Stimulated activated CD8-positive, alpha-beta memory T cell treated with anti-CD3 and anti-CD28 coated beads, Interleukin-4, amount 100 ng/mL, for 48 hours (primary cell): ENCODE measurements at places on chromosomes 11 and 22.

- no peak for DNase-seq
Measured at GRCh38 chr11:93984936-93985335, 36.2 kb upstream of the HEPHL1 start.

- no peak for DNase-seq
Measured at GRCh38 chr22:44364751-44365130, 52.0 kb upstream of the SHISAL1 start.

GRCh38 chr11:14789879-14790484 lies 102.0 kb downstream of the CYP2R1 start:
- no peak for DNase-seq

DNA sequence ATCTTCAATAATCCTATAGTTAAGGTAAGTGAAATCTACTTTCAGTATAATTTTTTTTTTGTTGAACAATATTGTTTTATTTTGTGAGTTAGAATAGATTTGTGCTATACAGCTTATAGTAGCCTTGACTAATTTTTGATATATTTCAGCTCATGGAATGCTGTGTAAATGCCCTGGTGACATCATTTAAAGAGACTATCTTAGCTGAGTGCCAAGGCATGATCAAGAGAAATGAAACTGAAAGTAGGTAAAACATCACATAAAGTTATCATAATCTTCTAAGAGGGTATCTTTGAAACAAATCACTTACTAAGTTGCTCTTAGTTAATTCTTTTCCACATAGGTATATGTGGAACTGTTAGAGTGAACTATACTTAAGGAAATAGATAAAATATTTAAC lies 51.4 kb upstream of the ACAT1 start:
- DNase-seq = no peak

- no peak for DNase-seq
Measured at GRCh38 chr22:42769574-42770447, 49.1 kb upstream of the A4GALT start.

GRCh38 chr11:61540528-61540927 lies 32.0 kb downstream of the LRRC10B start:
- no peak for DNase-seq

DNA sequence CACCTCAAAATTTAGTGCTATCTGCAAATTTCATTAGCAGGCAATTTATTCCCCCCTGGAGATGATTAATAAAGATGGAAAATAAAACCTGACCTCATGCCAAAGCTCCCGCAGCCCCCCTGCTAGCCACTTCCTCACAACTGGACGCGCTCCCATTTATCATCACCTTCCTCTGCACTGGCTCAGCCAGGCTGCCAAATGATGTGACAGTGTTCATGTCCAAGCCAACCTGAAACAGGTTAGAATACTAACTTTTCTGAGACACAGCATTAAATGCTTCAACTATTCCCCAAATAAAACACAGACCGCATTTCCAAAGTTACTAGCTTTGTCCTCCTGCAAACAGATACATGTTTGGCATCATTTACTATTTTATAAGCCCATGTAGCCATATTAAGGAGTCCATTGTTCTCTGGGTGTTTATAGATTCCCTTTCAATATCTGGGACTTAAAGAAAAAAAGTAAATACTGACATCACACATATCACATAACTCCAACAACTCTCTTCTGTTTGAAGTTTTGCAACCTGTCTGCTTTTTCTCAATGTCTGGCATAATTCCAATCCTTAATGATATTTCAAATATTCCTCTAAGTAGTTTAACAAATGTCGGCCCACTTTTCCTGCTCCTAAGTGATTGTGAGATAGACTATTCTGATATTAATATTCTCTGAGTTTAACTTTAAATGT lies 829.7 kb upstream of the FAT3 start:
- no peak for DNase-seq

DNA sequence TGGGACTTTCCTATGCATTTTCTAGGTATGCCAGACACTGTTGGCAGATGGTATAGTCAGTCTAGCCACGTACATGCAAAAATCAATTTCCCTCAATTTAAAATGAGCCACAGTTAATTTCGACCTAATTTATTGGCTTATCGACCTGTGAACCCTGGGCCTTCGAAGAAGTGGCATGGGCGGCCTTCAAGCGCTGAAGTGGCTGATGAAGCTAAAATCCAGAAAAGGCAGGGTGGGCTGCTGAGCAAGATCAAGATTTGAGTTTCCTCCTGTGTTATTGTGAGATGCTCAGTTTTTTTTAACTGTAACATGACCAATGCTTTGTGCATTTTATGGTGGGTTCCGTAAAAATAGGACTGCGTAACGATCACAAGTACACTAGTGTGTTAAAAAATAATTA lies 5.8 kb upstream of the SORL1-AS1 start:
- DNase-seq = no peak

GRCh38 chr11:41431784-41432183 lies 27.7 kb downstream of the LRRC4C start:
- no peak for DNase-seq

- peak; percentile 63 for DNase-seq
Measured at GRCh38 chr22:26592421-26592891, 2.5 kb upstream of the TPST2 start.

- no peak for DNase-seq
Measured at GRCh38 chr11:10394229-10395101, 60.6 kb upstream of the AMPD3 start.

DNA sequence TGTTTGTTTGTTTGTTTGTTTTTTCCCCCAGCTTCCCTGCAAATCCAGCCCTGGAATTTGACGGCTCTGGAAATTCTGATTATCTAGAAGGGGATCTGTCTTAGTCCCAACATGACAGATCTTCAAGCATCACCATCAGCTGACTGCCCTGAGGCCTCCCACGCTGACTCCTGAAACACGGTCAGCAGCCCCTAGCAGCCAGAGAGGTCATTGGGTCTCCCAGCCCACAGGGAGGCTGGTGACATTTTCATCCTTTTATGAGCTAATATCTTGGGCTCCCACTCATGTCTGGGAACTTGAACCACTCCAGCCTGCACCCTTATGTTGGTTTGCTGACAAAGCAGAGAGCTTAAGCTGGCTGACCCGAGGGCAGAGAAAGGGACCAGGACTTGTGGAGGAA lies 66.0 kb upstream of the TIMP3 start:
- DNase-seq = no peak

- no peak for DNase-seq
Measured at GRCh38 chr11:78832226-78832947, 257.7 kb upstream of the NARS2 start.

- DNase-seq = no peak
Measured at GRCh38 chr11:15716550-15716949, 601.8 kb downstream of the INSC start.

GRCh38 chr11:71977090-71977489 lies 21.6 kb upstream of the IL18BP start:
- DNase-seq = no peak

- no peak for DNase-seq
Measured at GRCh38 chr11:12226093-12226492, 115.7 kb downstream of the MICAL2 start.

GRCh38 chr22:23204541-23205157 lies 24.3 kb downstream of the BCR start:
- no peak for DNase-seq

DNA sequence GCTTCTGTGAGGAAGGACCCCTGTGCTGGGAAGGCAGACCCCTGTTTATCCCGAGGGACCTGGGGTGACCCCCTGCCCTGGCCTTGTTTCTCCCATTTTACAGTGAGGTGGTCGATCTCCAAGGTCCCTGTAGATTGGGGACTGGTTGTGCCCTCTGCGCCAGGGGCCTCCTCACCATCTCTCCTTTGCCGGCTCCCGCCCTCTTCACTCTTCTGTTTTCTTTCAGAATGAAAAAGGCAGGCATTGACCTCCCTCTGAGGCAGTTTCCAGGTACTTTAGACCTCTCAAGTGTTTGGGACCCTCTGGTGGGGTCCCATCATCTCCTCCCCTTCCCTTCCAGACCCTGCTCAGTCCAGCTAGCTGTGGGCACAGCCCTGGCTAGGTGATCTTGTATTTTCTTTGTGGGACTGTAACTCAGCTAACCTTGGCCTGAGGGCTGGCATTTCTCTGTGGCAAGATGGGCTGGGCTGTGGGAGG lies 1.5 kb downstream of the SERPINH1 start:
- no peak for DNase-seq

DNA sequence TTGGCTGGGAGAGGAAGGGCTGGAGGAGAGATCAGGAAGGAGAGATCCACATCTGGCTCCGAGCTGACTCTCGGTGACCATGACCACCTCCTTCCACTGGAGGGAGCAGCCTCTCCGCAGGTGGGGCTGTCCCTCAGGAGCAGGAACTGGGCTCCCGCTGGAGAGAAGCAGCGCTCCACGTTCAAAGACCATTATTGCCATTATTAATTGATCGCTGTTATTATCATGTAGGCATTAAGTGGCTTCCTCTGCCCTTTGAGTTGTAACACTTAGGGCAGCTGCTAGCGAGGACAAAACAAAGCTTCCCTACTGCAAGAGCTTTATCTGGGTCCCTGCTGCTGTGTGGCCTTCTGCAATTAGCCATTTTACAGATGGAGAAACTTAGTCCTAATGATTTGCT lies 251.9 kb downstream of the ST3GAL4 start:
- peak; percentile 32 for DNase-seq

DNA sequence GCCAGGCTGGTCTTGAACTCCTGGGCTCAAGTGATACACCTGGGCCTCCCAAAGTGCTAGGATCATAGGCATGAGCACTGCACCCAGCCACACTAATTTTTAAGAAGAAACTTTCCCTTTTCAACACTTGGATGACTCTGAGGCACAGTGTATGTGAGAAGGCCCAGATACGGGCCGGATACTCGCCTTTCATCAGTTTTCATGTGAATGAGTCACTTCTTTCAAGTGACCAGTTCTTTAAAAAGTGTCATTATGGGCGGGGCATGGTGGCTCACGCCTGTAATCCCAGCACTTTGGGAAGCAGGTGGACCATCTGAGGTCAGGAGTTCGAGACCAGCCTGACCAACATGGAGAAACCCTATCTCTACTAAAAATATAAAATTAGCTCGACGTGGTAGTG lies 120.8 kb downstream of the CTTN start:
- no peak for DNase-seq

DNA sequence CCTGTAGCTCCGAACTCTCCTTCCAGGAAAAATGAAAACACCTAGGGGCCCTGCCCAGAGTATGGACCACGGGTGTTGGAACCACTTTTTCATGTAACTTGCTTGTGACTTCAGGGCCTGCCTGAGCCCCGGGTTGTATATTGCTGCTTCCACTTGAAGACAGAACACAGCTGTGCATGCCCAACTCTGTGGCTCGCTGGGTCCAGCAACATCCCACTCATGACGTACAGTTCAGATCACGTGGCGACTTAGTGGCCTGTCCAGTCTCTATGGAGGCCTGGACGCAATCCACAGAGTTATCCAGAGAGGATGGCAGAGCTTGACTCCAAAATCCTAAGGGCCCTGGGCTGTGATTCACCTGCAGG lies 6.8 kb downstream of the C11orf21 start:
- DNase-seq = peak; percentile 19

DNA sequence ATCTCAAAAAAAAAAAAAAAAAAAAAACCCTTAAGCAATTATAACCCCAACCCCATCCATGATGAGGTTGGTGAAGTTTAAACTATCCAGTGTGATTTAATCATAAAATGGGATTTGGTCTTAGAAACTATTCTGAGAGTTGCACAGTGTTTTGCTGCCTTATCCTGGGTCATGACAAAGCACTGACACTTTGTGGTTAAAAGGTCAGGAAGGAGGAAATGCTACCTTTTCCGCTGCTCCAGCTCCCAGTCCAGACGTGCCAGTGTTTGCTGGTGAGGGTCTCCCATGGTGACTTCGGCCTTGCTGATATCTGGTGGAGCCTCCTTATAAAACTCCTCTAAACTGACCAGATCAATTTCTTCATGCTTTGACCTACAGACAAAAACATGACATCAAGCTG lies 14.5 kb downstream of the THOC5 start:
- no peak for DNase-seq

GRCh38 chr22:21443057-21443734 lies 24.0 kb upstream of the TMEM191C start:
- DNase-seq = no peak

DNA sequence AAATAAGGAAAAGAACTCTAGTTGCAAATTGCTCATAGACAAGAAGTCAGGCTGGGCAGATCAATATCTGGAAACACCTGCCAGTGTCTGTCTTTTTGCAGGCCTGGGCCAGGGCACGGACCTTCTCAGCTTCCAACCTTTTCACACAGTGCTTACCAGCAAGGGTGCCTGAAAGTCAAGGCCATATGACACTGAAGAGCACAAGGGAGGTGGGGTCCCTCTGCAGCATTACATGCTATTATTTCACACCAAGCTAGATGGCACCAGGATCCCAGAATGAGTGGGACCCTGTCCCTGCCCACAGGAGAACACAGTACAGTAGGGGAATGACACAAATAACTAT lies 5.9 kb upstream of the PEX26 start:
- no peak for DNase-seq

DNA sequence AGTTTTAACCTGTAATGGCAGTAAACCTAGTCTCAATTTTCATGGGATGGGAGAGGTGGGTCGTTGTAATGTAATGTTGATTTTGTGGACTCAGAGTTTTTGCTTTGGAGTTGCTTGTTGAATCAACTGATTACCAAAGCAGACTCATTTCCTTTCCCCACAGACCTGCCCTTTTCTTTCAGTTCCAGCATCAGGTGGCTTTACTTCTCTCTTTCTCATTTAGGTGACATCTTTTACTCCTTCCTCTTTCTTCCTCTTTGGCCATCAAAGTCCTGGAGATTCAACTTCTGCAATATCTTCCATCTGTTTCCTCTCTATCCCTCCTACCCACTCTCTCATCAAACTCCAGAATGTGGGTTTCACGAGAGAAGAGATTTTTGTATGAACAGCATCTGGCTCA lies 313.9 kb downstream of the TMEM135 start:
- DNase-seq = no peak

- DNase-seq = no peak
Measured at GRCh38 chr11:117011541-117011898, 86.7 kb downstream of the SIK3 start.

GRCh38 chr11:69745201-69745600 lies 29.9 kb downstream of the FGF4 start:
- DNase-seq = no peak

GRCh38 chr11:12248330-12248729 lies 129.0 kb upstream of the PARVA start:
- DNase-seq = no peak

- no peak for DNase-seq
Measured at GRCh38 chr22:46829941-46830715, 67.7 kb downstream of the TBC1D22A start.

DNA sequence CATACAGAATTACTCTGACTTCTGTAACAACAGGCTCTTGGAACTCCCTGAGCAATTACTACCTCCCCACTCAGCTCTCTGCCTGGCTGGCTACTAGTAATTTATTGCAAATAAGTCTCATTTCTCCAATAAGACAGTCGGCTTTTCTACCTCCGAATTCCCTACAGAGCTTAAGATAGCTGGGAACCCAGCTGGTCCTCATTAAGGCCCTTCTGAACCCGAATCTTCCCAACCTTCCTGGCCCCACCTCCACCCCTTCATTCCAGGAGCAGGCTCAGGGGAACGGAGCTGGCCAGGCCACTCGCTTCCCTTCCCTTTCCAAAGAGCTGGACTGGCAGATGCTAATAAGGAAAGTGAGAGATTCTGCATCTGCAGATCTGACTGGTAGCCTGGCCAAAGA lies 21.6 kb downstream of the TMPRSS5 start:
- no peak for DNase-seq
